ENCODE measurements at places on chromosomes 16 and 17.

DNA sequence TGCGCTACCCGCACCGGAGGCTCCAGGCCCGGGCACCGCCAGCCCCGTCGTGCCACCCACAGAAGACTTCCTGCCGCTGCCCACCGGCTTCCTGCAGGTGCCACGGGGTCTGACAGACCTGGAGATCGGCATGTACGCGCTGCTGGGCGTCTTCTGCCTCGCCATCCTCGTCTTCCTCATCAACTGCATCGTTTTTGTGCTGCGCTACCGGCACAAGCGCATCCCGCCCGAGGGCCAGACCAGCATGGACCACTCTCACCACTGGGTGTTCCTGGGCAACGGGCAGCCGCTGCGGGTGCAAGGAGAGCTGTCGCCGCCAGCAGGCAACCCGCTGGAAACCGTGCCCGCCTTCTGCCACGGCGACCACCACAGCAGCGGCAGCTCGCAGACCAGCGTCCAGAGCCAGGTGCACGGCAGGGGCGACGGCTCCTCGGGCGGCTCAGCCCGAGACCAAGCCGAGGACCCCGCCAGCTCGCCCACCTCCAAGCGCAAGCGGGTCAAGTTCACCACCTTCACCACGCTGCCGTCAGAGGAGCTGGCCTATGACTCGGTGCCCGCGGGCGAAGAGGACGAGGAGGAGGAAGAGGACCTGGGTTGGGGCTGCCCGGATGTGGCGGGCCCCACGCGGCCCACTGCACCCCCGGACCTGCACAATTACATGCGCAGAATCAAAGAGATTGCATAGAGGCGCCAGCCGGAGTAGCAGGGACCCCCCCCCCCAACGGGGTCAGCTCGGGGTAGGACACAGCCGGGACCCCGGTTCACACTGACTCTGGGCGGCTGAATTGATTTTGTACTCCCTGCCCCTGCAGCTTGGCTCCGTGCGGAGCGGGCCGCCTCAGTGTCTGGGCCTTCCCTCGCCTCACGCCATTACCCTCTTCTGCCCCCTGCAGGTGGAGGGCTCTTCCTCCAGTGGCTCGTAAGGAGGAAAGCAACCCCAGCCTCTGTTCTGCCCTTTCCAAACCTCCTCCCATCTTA is 58.5 kb downstream of the TMEM132E start:
- DNase-seq = peak; percentile 78

DNA sequence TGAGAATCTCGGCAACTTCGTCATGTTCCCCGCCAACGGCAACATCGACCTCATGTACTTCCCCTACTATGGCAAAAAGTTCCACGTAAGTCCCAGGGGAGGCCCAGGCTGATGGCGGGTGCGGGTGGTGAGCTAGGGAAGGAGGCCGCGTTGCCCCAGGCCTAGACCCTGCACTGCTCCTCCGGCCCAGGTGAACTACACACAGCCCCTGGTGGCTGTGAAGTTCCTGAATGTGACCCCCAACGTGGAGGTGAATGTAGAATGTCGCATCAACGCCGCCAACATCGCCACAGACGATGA is 4.8 kb downstream of the ATP1B2 start:
- DNase-seq = no peak

DNA sequence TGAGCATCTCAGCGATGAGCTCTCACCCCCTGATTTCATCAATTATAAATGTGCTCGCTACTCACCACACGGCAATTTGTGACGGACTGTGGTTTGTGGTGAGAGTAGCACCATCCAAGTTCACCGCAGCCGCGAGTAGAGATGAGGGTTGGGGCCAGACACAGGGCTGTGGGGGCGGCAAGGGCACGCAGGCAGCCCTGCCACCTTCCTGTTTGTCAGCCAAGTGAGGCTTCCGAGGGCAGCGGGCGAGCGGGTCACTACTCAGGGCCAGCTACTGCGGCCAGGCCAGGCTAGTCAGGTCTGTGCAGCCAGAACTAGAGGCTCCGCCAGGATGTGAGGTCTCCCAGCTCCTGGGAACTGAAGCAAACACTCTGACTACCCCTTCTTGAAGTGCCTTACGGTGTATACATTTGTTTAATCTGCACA is 39.6 kb upstream of the MEOX1 start:
- DNase-seq = no peak

GRCh38 chr17:57986841-57987580 is 1.0 kb downstream of the VEZF1 start:
- DNase-seq = peak; percentile 28

- DNase-seq = no peak
Observed at GRCh38 chr17:4365628-4366326, 698 bp downstream of the UBE2G1 start.

DNA sequence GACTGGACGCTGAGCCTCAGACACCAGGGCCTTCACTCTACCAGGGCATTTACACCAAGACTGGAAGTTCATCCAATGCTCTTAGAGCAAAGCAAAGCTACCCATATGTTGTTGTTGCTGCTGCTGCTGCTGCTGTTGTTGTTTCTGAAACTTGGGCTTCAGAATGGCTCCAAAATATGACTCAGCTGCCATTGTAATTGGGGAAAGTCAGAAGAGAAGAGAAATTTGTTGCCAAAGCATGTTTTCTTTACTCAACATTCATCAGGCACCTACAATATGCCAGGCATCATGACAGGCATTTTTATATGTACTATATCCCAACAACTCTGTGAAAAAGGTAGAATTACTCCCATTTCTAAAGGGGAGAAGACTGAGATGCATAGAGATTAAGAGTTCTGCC is 11.9 kb downstream of the KRT32 start:
- no peak for DNase-seq

- no peak for DNase-seq
Observed at GRCh38 chr16:3659251-3659650, 4.8 kb downstream of the DNASE1 start.

DNA sequence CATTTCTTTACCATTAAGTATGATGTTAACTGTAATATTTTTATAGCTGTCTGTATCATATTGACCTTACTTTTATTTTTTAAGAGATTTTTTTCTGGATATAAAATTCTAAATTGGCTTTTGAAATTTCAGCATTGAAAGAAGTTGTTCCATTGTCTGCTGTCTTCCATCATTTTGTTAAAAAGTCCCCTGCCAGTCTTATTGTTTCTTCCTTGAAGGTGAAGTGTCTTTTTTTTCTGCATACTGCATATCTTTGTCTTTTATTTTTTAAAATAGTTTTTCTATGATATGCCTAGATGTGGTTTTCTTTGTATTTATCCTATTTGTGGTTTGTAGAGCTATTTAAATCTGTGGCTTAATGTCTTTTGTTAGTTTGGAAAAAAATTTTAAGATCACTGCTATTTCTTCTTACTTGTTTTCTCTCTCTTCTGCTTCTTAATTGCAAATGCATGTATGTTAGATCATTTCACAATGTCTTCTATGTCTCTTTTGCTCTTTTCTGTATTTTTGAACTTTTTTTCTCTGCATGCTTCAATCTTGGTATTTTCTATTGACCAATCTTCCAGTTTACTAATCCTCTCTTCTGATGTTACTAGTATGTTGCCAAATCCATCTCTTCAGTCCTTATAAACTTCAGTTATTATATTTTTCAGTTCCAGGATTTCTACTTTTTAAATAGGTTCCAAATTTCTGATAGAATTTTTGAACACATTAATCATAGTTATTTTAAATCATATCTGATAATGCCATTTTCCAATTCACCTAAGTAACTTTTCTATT is 20.2 kb downstream of the IL21R start:
- DNase-seq = no peak

- DNase-seq = no peak
Observed at GRCh38 chr16:53740476-53740875, 36.5 kb downstream of the FTO start.

DNA sequence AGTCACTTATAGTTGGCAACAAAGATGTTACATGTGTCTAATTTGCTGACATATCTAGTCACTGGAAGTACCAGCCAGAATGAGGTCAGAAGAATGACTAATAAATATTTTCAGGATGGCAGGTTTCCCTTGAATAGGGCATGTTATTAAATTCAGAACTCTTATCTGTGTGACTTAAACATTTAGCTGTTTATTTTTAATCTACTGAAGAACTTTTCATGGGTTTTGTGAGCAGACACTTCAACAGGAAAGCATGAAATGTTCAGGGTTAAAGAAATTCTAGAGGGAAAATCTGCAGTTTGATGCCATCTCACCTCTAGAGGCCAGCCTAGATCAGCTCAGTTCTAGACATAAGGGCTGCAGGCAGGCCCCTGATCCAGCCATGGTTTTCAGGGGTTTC is 13.2 kb downstream of the JPT2 start:
- DNase-seq = no peak

DNA sequence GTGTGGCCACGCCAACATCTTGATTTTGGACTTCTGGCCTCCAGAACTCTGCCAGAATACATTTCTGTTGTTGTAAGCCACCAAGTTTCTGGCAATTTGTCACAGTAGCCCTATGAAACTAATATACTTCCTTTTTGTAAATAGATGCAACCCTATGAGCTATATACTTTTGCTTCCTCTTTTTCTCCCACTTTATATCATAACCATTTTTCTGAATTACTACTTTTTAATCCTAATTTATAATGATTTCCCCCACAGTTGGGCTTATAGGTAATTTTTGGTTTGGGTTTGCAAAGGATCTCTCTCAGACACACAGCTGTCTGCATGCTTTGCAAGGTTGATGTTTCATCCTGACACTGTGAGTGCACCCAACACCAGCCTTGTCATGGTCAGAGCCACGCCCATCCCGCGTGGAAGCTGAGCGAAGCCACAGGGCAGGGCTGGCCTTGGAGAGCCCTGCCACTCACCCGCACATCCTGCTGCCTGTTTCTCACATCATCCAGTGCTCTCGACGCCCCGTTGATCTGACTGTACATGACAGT is 5.8 kb downstream of the TRIM25 start:
- DNase-seq = peak; percentile 16

GRCh38 chr17:45940826-45941225 is 46.5 kb downstream of the MAPT start:
- no peak for DNase-seq
